ENCODE measurements at places on chromosomes 3 and 15.
A peak's percentile ranks its signal among the peaks of the same experiment; 100 is the strongest.

DNA sequence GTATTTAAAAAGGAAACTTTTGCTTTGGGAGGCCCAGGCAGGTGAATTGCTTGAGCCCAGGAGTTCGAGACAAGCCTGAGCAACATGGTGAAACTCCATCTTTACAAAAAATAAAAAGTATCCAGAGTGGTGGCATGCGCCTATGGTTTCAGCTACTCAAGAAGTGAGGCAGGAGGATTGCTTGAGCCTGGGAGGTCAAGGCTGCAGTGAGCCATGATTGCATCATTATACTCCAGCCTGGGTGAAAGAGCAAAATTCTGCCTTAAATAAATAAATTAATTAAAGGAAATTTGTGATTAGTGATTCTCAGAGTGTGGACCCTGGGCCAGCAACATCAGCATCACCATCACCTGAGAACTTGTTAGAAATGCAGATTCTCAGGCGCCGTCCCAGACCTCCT, 9.9 kb upstream of the COMMD4 start:
- DNase-seq = no peak

GRCh38 chr15:74826364-74826819, at the start of gene CPLX3:
Gene CPLX3 (plus strand): TSS chr15:74826627. CDS start chr15:74826704, 77 bp downstream.
- peak; percentile 55 for DNase-seq

DNA sequence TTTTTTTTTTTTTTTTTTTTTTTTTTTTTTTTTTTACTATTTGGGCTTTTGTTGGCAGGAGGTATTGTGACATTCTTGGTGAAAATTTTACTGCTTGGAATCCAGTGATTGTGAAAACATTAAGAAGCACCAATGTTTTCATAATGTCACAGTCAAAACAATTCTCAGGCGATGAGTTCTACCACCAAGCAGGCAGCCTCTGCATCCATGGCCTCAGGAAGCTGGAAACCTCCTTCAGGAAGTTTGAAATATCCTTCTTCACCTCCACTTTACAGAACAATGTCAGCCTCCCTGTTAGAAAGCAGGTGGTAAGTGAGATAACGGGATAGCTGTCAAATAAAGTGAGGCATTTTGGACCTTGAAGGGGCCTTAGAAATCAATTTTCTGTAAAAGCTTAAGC, 98.3 kb downstream of the MEX3B start:
- no peak for DNase-seq

DNA sequence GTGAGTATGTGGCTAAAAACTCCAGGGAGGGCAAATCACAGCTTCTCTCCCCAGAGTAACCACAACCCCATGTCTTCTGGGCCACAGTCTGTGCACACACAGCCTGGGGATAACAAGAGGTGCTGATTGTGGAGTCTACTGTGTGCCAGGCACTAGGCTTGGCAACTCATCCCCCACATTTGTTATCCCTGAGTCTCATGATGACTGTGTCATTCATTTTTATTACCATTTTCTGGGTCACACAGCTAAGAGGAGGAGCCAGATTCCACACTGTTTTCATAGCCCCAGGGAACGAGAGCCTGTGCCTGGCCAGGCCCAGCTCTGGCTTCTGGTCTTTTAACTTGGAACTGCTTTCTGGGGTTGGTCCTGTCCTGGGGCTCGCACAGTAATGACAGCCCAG, 34.5 kb downstream of the ESYT3 start:
- no peak for DNase-seq

GRCh38 chr3:16801698-16802097, 83.1 kb upstream of the PLCL2 start:
- DNase-seq = no peak
